ENCODE measurements at places on chromosomes 16 and 17. TPM values are rescaled to one million over a fixed set of nuclear protein-coding genes. Genes with fewer than 3 reads are reported as not detected.

PTGES3L gene
- total RNA-seq, result 0.17 TPM

GAS2L2 gene
- total RNA-seq, result not detected

GNG13 gene
- not detected for total RNA-seq

CCDC40 gene
- 2.1 TPM for total RNA-seq

KRTAP9-2 gene
- not detected for total RNA-seq

YPEL3 gene
- total RNA-seq, result 25.4 TPM

PRR29 gene
- 0.03 TPM for total RNA-seq

VMO1 gene
- total RNA-seq, result 0.74 TPM

SCGB1C2 gene
- not detected for total RNA-seq

PRR35 gene
- not detected for total RNA-seq

NT5M gene
- 1.4 TPM for total RNA-seq

NPB gene
- 0.21 TPM for total RNA-seq

EIF3CL gene
- 125 TPM for total RNA-seq

NPIPB12 gene
- total RNA-seq, result 14.2 TPM

SPATA22 gene
- not detected for total RNA-seq

ASB16 gene
- total RNA-seq, result not detected

KRT32 gene
- not detected for total RNA-seq

AIPL1 gene
- not detected for total RNA-seq

CLDN7 gene
- 18.0 TPM for total RNA-seq

CSH1 gene
- total RNA-seq, result not detected

KCNJ2 gene
- total RNA-seq, result 0.28 TPM
